ENCODE measurements at places on chromosomes 4 and X.
A peak's percentile ranks its signal among the peaks of the same experiment; 100 is the strongest.

DNA sequence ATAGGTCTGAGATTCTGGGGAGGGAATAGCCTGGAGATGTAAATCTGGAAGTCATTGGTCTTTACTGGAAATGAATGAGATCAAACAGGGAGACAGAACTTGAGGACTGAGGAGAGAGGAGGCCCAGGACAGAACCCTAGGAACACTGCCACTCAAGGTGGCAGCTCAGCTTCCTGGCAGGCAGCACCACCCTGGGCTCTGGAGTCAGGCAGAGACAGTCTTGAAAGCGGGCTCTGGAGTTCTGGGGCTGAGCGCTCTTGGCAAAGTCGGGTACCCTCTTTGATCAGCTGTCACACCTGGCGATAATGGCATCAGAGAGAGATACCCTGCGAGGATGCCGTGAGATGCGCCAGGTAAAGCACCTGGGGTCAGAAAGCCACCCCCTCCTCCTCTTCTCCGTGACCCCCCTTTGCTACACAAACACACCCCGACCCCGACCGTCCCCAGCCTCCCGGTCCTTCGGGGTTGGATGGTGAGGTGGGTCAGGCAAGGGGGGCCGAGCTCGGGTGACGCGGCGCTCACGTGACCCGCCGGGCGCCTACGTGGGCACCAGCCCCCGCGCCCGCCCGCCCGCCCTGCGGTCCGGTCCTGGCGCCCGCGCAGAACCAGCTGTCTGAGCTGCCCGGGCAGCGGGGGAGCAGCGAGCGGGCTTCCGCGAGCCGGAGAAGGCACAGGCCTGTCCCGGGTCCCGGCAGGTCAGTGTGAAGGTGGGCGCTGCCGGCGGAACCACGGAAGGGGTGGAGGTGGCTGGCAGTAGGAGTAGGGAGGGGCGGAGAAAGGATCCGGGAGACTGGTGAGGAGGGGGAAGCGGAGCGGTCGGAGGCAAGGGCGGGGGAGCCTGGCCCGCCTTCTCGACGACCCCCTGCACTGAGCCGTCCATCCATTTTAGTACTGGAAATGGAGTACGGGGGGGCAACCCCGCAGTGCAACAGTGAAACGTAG lies at the start of gene TCEAL3:
TSS of gene TCEAL3 (plus strand) at position 600 of the 942 bp plus-strand sequence. CDS start 1,102 bp downstream, outside the sequence.
- H3K27me3 ChIP-seq: peaks cover 51% of the 10 kb centered on the region
- H3K27ac ChIP-seq: peak within 1 kb of the TSS; percentile 60
- DNase-seq: peak; percentile 62
- H3K4me3 ChIP-seq: peak within 1 kb of the TSS; percentile 76
- peaks cover 4% of the 10 kb centered on the region for H3K4me1 ChIP-seq
- H3K36me3 ChIP-seq: no peaks in the 10 kb centered on the region

GRCh38 chr4:146590801-146591200 lies 47.9 kb upstream of the POU4F2 start:
- H3K4me3 ChIP-seq: no peak overlapping the region
- H3K4me1 ChIP-seq: no peaks in the 10 kb centered on the region
- H3K27ac ChIP-seq: no peak overlapping the region
- H3K27me3 ChIP-seq: peaks cover 6% of the 10 kb centered on the region

DNA sequence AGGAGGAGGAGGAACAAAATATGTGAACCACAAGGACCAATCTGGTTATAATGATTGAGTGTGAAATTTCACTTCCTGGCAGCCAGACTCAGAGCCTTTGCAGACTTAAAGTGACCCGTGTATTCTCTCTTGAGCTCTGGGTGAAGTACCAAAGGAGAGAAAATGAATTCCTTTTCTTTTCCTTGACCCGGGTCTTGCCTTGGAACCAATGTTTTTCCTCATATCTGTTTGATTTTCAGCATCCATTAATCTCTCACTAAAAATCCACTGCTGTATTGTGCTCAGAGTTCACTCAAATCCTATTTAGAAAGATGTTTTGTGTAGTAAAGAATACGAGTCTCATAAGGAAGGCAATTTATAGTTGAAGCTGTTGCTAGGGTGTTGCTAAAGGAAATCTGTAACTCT lies 78.3 kb upstream of the C1QTNF7 start:
- peaks cover 8% of the 10 kb centered on the region for H3K4me1 ChIP-seq
- DNase-seq: no peak
- H3K4me3 ChIP-seq: no peak overlapping the region
- H3K27ac ChIP-seq: no peak overlapping the region

DNA sequence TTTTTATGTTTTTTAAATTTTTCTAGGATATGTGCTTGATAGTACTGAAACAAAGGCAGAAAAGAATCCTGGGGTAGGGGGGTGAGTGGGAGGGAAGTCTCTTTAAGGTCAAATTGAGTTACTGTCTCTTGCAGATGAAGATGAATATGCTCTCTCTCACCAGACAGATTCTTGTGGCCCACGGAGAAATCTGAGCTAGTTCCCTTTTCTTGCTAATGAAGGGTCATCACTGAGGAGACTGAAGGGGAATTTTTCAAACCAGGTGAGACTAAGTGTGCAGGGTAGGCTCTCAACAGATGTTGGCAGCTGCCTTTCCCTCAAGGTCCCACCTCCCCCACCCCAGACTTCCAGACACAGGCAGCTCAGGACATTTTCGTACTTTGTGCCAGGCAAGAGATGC lies 21.5 kb downstream of the FAM9C start:
- H3K27me3 ChIP-seq: peaks cover 68% of the 10 kb centered on the region
- peak overlapping the region; percentile 63 for H3K27ac ChIP-seq
- no peaks in the 10 kb centered on the region for H3K36me3 ChIP-seq
- no peak for DNase-seq

GRCh38 chr4:108488865-108489264 lies 131.5 kb upstream of the RPL34 start:
- H3K36me3 ChIP-seq: no peaks in the 10 kb centered on the region
- H3K27ac ChIP-seq: no peak overlapping the region
- H3K27me3 ChIP-seq: no peaks in the 10 kb centered on the region
- no peak overlapping the region for H3K4me3 ChIP-seq
- no peak for DNase-seq

DNA sequence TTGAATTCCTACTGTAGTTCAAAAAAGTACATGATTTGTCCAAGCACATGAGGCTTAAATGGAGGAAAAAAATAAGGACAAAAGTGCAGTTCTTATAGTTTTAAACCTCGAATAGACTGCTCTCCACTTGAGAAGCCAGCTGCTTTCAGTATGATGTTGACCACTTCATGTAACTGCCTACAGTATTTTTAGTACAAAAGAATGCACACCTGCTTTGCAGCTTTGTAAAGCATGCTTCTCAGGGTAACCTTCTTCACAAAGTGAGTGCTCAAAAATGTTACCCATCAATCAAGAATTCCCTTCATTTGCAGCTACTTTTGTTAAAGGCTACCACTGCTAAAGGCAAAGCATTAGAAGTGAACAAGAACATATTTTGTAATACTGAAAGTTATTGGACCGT lies 83.4 kb upstream of the FAM47B start:
- no peaks in the 10 kb centered on the region for H3K36me3 ChIP-seq
- DNase-seq: no peak
- no peak overlapping the region for H3K4me3 ChIP-seq
- H3K4me1 ChIP-seq: no peaks in the 10 kb centered on the region
- peaks cover 21% of the 10 kb centered on the region for H3K27me3 ChIP-seq

DNA sequence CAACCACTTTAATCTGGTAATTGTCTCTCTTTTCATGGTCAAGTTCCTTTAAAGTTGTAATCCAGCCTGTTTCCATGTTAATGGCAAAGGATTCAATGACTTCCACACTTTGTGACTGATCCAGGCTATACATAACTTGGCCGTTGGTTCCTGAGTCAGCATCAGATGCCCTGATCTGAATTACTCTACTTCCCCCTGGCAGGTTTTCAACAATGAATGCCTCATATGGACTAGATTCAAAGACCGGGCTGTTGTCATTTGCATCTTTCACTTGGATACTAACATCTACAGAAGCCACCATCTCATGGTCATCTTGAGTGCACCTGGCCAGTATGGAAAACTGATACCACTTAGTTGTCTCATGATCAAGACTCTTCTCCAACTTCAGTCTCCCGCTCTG lies 62.6 kb upstream of the MTNR1A start:
- H3K4me3 ChIP-seq: no peak overlapping the region
- DNase-seq: no peak
- H3K27ac ChIP-seq: no peak overlapping the region

DNA sequence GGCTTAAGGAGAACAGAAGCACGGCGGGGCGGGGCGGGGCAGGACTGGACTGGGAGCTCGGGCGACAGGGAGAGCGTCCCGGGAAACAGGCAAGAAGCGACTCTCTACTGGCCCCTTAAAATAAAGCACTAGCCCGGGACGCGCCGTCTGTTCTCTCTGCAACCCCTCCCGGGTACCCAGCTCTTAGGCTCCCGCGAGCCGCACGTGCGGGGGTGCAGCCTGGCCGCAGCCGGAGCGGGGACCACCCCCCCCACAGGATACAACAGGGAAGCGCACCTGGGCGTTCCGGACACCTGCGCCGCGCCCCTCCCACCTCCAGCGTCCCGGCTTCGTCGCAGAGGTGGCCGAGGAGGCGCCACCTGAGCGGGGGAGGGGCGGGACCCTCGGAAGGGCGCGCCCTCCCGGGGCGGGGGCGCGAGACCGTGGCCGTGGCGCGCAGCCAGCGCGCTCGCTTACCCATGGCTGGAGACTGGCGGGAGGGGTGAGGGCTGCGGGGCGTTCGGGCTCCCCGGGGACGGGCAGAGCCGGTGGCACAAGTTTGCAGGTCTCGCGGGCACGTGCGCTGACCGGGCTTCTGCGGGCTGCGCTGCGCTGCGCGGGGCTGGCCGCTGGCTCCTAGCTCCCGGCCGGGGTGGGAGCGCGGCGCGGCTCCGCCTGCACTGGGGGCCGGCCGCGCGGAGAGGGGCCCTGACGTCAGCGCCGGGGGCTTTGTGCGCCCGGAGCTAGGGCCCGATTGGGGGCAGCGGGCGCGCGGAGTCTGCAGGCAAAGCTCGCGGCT lies 91.5 kb downstream of the GEMIN8 start:
- H3K4me3 ChIP-seq: peak overlapping the region; percentile 56
- H3K27ac ChIP-seq: no peak overlapping the region
- H3K27me3 ChIP-seq: peaks cover 69% of the 10 kb centered on the region
- peaks cover 9% of the 10 kb centered on the region for H3K4me1 ChIP-seq
- H3K36me3 ChIP-seq: no peaks in the 10 kb centered on the region

DNA sequence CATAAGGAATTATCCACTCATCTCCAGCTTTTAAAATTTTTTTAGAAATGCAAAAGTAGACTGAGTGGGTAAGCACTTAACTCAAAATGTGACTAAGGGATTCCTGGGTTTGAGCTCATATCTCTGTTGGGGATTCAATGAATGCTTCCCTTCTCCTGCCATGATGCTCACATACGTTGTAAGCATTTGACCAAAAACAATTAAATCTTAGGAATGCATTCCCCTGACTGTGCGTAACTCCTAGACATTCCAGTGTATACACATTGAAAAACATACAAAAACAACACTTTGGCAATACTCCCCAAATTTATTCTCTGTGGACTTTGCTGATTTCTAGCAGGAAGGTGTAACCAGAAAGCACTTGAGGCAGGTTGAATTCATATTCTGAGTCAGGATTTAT lies 29.8 kb downstream of the SPANXA2 start:
- DNase-seq: no peak
- no peak overlapping the region for H3K4me3 ChIP-seq
- H3K27ac ChIP-seq: no peak overlapping the region
- H3K27me3 ChIP-seq: peaks cover 4% of the 10 kb centered on the region
- no peaks in the 10 kb centered on the region for H3K4me1 ChIP-seq
- H3K36me3 ChIP-seq: no peaks in the 10 kb centered on the region

- H3K4me1 ChIP-seq: no peaks in the 10 kb centered on the region
- no peaks in the 10 kb centered on the region for H3K27me3 ChIP-seq
- H3K27ac ChIP-seq: no peak overlapping the region
- peaks cover 28% of the 10 kb centered on the region for H3K36me3 ChIP-seq
- DNase-seq: no peak
Observed at GRCh38 chr4:53227451-53227850, 138.4 kb downstream of the SCFD2 start.

DNA sequence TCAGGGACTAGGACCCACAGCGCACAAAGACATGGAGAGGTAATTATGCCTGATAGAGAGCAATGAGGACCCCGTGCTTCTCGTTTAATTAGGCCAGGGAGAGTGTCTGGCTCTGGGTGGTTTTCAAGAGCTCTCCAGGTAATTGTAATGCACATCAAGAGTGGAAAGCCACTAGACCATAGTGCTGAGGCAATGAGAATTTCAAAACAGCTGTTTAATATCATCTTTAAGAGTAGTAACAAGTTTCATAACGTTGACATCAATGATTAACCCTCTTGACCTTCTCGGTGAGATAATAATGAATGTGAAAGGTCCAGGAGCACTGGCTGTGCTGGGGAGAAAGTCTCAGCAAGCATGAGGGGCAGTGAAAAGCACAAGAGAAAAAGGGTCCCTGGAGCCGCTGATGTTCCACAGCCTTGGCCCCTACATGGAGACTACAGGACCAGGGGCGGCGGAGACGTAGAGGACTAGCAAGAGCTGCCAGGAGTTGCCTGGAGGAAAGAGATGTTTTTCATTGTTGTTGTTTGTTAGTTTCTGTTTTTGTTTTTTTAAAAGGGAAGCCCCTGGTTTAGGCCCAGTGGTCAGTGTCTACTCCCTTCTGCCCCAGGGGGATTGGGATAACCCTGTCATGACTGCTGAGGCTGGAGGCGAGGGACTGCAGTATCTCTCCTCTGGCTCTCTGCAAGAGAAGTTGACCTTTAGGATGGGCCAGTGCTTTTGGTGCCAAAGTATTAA lies 14.8 kb upstream of the CXCR3 start:
- peaks cover 9% of the 10 kb centered on the region for H3K27me3 ChIP-seq
- DNase-seq: no peak
- no peak overlapping the region for H3K27ac ChIP-seq
- H3K36me3 ChIP-seq: no peaks in the 10 kb centered on the region
- H3K4me1 ChIP-seq: peaks cover 19% of the 10 kb centered on the region
- H3K4me3 ChIP-seq: no peak overlapping the region

DNA sequence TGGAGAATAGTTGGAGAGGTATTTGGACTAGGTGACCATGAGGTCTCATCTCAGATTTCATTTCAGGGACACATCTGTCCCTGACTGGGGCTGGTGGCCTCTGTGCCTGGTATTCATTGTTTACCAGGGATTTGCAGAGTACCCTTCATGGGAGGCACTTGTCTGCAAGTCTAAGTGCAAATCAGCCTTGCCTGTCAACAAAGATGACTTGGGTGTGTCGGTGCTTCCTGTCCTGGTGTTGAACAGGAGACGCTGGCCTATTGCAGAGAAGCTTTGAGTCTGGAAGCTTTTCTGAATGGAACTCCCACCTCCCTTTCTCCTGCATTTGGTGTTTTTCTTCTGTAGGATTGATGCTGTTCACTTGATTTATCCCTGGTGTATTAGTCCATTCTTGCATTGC lies 104.1 kb downstream of the TNIP2 start:
- DNase-seq: no peak
- peaks cover 30% of the 10 kb centered on the region for H3K4me1 ChIP-seq
- peak overlapping the region; percentile 82 for H3K27ac ChIP-seq

- H3K27ac ChIP-seq: peak overlapping the region; percentile 99
- H3K4me3 ChIP-seq: peak overlapping the region; percentile 89
- peaks cover 8% of the 10 kb centered on the region for H3K4me1 ChIP-seq
- peaks cover 45% of the 10 kb centered on the region for H3K36me3 ChIP-seq
Observed at GRCh38 chrX:154396973-154397887, 947 bp upstream of the RPL10 start.

DNA sequence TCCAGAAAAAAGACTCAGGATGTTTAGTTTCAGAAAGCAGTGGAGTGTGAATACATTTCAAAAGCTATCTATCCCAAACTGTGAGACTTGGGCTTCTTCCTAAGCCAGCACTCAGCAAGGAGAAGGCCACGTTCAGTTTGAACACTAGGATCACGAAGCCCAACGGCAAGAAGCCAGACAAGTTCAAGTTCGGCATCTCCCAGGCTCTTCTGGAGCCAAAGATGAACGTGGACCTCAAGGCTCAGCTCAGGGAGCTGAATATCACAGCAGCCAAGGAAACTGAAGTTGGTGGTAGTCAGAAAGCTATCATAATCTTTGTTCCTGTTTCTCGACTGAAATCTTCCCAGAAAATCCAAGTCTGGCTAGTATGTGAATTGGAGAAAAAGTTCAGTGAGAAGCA lies 7.6 kb downstream of the PLAC1 start:
- no peak overlapping the region for H3K27ac ChIP-seq
- peaks cover 20% of the 10 kb centered on the region for H3K4me1 ChIP-seq
- no peak overlapping the region for H3K4me3 ChIP-seq
- H3K27me3 ChIP-seq: peaks cover 50% of the 10 kb centered on the region
- no peak for DNase-seq
